ENCODE measurements at places on chromosomes 2 and 18. TPM values are rescaled to one million over a fixed set of nuclear protein-coding genes. Genes with fewer than 3 reads are reported as not detected.

ZNF892 gene
- total RNA-seq: 2.0 TPM

GORASP2 gene
- 89.4 TPM for total RNA-seq

CYB5A gene
- 14.5 TPM for total RNA-seq

ZNF521 gene
- total RNA-seq: not detected

GYPC gene
- 73.7 TPM for total RNA-seq

KIF1A gene
- not detected for total RNA-seq

GRCh38 chr2:8242739-8243138, 439.1 kb upstream of the ID2 start:
- no peak overlapping the region for H3K4me3 ChIP-seq
- no peak for DNase-seq
- no peaks in the 10 kb centered on the region for H3K36me3 ChIP-seq
- no peaks in the 10 kb centered on the region for H3K27me3 ChIP-seq
- peaks cover 12% of the 10 kb centered on the region for H3K4me1 ChIP-seq

- H3K4me1 ChIP-seq: peaks cover 2% of the 10 kb centered on the region
- DNase-seq: no peak
- no peaks in the 10 kb centered on the region for H3K27me3 ChIP-seq
Measured at GRCh38 chr2:10732924-10733565, 11.6 kb downstream of the ATP6V1C2 start.

GRCh38 chr2:20838016-20838415, 15.1 kb upstream of the LDAH start:
- no peak overlapping the region for H3K27ac ChIP-seq
- no peaks in the 10 kb centered on the region for H3K36me3 ChIP-seq
- no peak overlapping the region for H3K4me3 ChIP-seq

GRCh38 chr2:150046810-150047209, 440.7 kb downstream of the RND3 start:
- H3K4me3 ChIP-seq: no peak overlapping the region
- H3K27me3 ChIP-seq: no peaks in the 10 kb centered on the region
- DNase-seq: no peak
- no peaks in the 10 kb centered on the region for H3K36me3 ChIP-seq

DNA sequence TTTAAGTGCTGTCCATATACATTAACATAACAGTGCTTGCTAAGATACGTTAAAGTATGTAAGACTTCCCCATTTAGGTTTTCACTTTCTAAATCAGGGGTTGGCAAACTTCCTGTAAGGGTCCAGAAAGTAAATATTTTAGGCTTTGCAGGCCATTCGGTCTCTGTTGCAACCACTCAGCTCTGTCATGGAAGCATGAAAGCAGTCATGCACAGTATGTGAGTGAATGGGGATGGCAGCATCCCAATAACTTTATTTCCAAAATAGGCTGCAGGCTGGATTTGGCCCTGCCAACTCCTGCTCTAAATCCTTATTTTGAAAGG, 128.7 kb downstream of the PLA2R1 start:
- peaks cover 2% of the 10 kb centered on the region for H3K36me3 ChIP-seq
- H3K27me3 ChIP-seq: peaks cover 15% of the 10 kb centered on the region
- H3K27ac ChIP-seq: no peak overlapping the region
- no peak for DNase-seq
- H3K4me1 ChIP-seq: peaks cover 2% of the 10 kb centered on the region
- no peak overlapping the region for H3K4me3 ChIP-seq

DNA sequence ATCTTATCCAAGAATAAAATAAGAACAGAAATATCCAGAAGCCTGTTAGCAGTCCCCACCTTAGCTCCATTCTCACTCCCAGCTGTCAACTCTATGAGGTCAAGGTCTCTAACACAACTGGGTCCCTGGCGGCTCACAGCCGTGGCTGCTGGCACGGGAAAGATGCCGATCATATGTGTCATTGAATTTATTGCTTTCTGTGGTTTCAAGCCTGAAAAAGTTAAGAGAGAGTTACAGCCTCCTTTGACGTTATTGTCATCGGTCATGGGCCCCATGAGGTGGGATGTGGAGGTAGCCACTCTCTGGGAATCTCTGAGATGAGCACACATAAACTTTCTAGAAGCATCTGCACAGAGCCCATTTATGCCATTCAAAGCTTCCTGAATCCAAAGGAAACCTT, 28.7 kb upstream of the CABLES1 start:
- H3K4me1 ChIP-seq: peaks cover 6% of the 10 kb centered on the region
- H3K27me3 ChIP-seq: peaks cover 4% of the 10 kb centered on the region
- DNase-seq: no peak
- no peak overlapping the region for H3K4me3 ChIP-seq
- no peak overlapping the region for H3K27ac ChIP-seq

DNA sequence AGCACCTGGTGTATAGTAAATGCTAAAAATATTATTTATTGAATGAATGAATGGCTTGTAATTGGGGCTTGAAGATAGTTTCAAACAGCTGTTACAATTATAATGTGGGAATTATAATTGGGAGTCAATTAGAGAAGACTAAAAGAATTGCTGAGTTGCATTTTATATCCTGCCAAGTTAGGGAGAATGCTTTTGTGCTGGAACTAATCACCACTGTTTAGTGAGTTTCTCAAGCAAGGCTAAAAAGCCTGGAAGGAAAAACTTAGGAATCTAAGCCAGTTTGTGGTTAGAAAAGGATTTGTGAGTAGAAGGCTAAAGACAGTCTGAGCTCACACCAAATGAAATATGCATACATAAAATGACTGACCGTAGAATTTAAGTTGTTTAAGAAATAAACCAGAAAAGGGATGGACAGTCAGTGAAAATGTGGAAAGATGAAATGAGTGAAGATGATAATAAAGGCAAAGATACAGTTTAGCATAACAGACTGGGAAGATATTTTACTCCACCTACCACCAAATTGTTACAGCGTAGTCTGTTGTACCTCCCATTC, 647.7 kb upstream of the FSHR start:
- H3K4me1 ChIP-seq: no peaks in the 10 kb centered on the region
- H3K27ac ChIP-seq: no peak overlapping the region

DNA sequence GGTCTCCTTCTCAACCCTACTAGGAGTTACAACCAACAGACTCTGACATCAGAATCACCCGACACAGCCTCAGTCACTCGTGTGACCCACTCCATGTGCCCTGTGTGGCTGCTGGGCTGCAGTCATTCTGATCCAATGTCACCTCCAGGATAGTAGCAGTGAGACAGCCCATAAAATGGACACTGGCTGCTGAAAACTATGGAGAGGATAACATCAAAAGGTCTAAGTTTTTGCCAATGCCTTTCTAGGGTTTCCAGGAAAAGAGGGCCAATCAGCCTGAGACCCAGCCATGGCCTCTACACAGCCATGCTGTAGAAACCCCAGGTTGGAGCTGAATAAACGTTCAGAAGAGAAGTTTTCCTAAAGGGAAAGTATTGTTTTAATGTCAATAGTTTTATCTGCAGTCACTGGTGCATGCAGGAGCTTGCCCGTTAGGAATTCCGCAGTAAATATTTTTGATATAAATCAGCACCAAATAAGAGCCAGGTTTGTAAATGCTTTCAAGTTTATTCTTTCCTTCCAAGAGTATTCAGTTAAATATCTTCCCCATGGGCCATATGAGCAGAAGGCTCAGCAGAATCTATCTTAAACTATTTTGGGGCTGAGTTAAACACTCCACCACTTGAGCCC, 92.2 kb upstream of the PID1 start:
- DNase-seq: no peak
- H3K27ac ChIP-seq: no peak overlapping the region
- no peaks in the 10 kb centered on the region for H3K36me3 ChIP-seq
- no peaks in the 10 kb centered on the region for H3K4me1 ChIP-seq

DNA sequence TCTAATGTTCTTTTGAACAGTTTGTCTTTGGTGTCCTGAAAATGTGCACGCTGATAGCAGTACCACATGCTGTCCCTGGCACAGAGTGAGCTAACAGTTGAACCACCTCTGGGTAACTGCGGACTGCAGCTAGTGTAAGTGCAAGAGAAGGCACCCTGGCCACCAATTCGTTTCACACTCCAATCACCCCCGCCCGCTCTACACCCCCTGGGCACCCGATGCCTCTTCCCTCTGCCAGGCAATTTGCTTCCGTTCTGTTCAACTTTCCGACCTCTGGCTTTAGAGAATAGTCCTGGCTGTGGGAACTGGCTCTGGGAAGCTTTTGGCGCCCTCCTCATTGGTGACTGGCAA, 1.4 kb downstream of the DOCK10 start:
- peak; percentile 15 for DNase-seq
- no peaks in the 10 kb centered on the region for H3K27me3 ChIP-seq
- peak overlapping the region; percentile 100 for H3K4me3 ChIP-seq
- H3K4me1 ChIP-seq: peaks cover 55% of the 10 kb centered on the region
- peak overlapping the region; percentile 100 for H3K27ac ChIP-seq
- peaks cover 11% of the 10 kb centered on the region for H3K36me3 ChIP-seq

DNA sequence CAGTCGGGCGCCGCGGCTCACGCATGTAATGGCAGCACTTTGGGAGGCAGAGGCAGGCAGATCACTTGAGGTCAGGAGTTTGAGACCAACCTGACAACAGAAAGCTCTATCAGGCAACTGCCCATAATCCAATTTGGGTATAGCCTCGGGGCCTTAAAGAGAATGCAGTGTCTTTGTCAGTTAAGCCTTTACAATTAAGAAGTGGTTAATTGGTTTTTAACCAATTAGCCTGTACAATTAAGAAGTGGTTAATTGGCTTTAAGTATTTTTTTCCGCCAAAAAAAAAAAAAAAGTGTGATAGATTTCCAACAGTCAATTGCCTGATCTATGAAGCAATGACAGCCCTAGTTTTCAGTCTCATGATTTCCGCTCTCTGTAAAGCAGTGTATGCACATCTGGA, 74.6 kb upstream of the NARS1 start:
- no peak for DNase-seq
- H3K27ac ChIP-seq: no peak overlapping the region
- no peaks in the 10 kb centered on the region for H3K4me1 ChIP-seq
- H3K36me3 ChIP-seq: no peaks in the 10 kb centered on the region
- no peaks in the 10 kb centered on the region for H3K27me3 ChIP-seq
- H3K4me3 ChIP-seq: no peak overlapping the region

DNA sequence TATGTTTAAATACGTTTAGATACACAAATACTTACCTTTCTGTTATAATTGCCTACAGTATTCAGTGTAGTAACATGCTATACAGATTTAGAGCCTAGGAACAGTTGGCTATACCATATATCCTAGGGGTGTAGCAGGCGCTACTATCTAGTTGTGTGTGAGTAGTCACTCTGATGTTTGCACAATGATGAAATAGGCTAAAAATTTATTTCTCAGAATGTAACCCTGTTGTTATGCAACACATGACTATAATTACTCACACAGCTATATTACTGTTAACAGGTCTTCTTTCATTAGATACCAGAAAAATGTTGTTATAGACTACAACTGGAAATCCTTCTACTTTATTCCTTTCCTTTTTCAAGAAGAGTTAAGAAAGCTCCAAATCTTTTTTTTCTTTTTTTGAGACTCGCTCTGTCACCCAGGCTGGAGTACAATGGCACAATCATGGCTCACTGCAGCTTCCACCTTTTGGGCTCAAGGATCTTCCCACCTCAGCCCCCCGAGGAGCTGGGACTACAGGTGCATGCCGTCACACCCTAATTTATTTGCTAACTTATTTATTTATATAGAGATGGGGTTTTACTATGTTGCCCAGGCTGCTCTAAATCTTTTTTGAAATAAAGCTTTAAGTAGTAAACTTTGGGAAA, 48.5 kb downstream of the C2orf74 start:
- no peak overlapping the region for H3K27ac ChIP-seq
- no peak for DNase-seq
- H3K4me1 ChIP-seq: no peaks in the 10 kb centered on the region
- H3K27me3 ChIP-seq: no peaks in the 10 kb centered on the region
- H3K4me3 ChIP-seq: no peak overlapping the region

- no peak for DNase-seq
- H3K4me1 ChIP-seq: no peaks in the 10 kb centered on the region
- no peak overlapping the region for H3K4me3 ChIP-seq
- peaks cover 23% of the 10 kb centered on the region for H3K27me3 ChIP-seq
- H3K36me3 ChIP-seq: no peaks in the 10 kb centered on the region
Measured at GRCh38 chr2:26913606-26913998, 56.8 kb upstream of the MAPRE3 start.

DNA sequence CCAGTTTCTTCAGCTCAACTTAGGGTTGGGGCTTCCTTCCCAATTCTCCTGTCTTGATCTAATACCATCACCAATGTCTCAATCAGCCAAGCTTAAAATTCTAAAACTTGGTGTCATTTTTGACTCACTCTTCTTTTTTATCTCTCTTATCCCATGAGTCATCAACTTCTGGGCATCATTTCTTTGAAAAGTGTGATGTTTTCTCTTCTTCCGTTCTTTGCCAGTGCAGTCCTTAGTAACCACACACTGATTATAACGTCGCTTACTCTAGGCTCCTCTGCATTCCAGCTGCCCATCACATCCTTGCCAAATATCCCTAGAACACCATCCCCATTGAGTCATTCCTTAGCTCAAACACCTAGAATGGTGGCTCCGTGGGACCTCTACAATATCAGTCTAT, 27.4 kb upstream of the MRO start:
- no peak overlapping the region for H3K27ac ChIP-seq
- no peak overlapping the region for H3K4me3 ChIP-seq
- H3K27me3 ChIP-seq: peaks cover 16% of the 10 kb centered on the region
- H3K4me1 ChIP-seq: peaks cover 5% of the 10 kb centered on the region

- H3K36me3 ChIP-seq: peaks cover 17% of the 10 kb centered on the region
- H3K4me3 ChIP-seq: no peak overlapping the region
- DNase-seq: no peak
- H3K27ac ChIP-seq: no peak overlapping the region
- H3K27me3 ChIP-seq: no peaks in the 10 kb centered on the region
Measured at GRCh38 chr18:56831988-56832387, 180.8 kb downstream of the WDR7 start.

GRCh38 chr2:97739893-97740245, 26.5 kb downstream of the ZAP70 start:
- H3K4me1 ChIP-seq: peaks cover 42% of the 10 kb centered on the region
- no peak overlapping the region for H3K4me3 ChIP-seq
- H3K27ac ChIP-seq: peak overlapping the region; percentile 75
- H3K27me3 ChIP-seq: no peaks in the 10 kb centered on the region
- no peak for DNase-seq
- H3K36me3 ChIP-seq: peaks cover 8% of the 10 kb centered on the region

DNA sequence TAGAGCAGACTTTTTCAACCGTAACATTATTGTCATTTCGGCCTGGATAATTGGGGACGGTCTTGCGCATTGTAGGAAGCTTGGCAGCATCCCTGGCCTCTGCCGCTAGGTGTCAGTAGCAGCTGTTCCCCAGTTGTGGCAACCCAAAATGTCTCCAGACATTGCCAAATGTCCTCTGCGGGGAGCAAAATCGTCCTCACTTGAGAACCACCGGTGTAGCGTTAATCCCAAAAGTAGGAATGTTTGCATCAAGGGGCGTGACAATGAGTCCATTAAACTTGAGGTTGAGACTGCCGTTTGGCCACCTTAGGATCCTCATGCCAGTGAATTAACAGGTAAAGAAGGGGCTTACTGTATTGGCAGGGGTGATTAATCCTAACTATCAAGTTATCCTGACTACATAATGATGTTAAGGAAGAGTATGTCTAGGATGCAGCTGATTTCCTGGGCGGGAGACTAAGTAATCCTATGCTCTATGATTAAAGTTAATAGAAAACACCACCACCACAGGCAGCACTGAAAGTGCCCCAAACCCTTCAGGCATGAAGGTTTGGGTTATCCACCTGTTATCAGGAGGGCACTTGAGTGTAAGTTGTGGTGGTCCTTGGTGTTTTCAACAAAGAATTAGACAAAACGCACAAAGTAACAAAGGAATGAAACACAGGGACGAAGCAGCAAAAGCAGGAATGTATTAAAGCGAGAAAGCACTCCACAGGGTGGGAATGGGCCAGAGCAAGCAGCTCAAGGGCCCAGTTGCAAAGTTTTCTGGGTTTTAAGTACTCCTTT, 4.9 kb upstream of the ZC3H8 start:
- H3K27ac ChIP-seq: peak overlapping the region; percentile 83
- peak; percentile 54 for DNase-seq
- no peaks in the 10 kb centered on the region for H3K36me3 ChIP-seq
- no peaks in the 10 kb centered on the region for H3K27me3 ChIP-seq
- peak overlapping the region; percentile 79 for H3K4me3 ChIP-seq

Measured in T-helper 17 cell (primary cell).